ENCODE measurements at places on chromosomes 6 and 20. TPM values are rescaled to one million over a fixed set of nuclear protein-coding genes. Genes with fewer than 3 reads are reported as not detected.

The GATA5 gene
- not detected for total RNA-seq

The JAG1 gene
- total RNA-seq, result 53.3 TPM

The SLC22A3 gene
- total RNA-seq, result 0.09 TPM

The LY6G6D gene
- total RNA-seq, result not detected

The RIPPLY2 gene
- not detected for total RNA-seq
